HuH-7 (cell line): ENCODE measurements at places on chromosomes 1 and 21.

GRCh38 chr1:34781071-34781843, at the start of gene GJB3:
Gene GJB3, plus strand, starts transcription at chr1:34781214. Its CDS starts 3,549 bp downstream, at chr1:34784763.
- no peak for DNase-seq

DNA sequence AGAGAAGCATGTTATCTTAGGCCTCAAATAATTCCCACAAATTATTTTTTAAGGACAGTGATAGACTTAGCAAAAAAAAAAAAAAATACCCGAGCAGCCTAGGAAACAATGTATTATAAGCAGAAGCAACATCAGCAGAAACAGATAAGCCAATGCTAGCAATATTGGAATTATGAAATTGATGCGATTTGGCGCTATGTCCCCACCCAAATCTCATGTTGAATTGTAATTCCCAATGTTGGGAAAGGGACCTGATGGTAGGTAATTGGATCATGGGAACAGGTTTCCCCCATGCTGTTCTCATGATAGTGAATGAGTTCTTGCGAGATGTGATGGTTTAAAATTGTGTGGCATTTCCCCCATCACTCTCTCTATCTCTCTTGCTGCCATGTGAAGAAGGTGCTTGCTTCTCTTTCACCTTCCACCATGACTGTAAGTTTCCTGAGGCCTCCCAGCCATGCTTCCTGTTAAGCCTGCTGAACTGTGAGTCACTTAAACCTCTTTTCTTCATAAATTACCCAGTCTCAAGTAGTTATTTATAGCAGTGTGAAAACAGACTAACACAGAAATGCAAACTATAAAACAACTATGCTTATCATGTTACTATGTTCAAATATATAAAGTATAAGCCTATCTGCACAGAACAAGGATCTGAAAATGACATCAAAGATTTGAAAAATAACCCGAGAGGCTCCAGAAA, 75.6 kb upstream of the HIVEP3 start:
- DNase-seq, result no peak

- no peak for DNase-seq
These were observed 4.6 kb downstream of the TNFRSF1B start for GRCh38 chr1:12171206-12172041.

GRCh38 chr1:103582464-103582863, 11.1 kb downstream of the AMY2B start:
- no peak for DNase-seq

DNA sequence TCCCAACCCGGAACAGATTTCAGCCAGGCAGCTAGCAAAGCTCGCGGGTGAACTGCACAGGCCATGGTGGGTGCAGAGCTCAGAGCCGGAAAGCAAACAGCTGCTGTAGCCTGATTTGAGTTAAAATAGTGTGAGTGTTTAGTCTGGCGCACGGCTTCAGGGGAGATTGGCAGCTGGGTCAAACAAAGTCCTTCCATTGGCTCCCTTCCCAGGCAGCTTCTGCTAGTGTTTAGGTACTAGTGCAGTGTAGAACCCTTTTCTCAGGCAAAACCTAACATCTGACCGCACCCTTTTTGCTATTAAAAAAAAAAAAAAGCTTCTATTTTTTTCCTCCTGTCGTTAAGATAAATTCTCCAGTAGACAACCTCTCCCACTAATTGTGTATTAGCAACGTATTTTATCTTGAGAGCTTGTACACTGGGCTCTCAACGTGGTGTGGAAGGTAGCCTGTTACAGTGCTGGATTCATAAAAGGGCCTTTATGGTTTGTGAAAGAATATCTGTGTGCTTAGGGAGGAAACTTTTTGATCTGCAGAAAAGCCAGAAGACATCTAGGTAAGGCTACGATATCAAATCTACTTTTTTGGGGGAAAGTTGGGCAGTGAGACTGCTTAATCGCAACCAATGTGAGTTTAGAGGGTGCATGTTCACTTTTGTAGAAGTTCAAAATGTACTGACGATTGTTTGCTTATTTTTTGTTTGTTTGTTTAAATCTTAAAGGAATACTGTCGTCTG, 689.6 kb downstream of the USP25 start:
- DNase-seq, result peak; percentile 39

DNA sequence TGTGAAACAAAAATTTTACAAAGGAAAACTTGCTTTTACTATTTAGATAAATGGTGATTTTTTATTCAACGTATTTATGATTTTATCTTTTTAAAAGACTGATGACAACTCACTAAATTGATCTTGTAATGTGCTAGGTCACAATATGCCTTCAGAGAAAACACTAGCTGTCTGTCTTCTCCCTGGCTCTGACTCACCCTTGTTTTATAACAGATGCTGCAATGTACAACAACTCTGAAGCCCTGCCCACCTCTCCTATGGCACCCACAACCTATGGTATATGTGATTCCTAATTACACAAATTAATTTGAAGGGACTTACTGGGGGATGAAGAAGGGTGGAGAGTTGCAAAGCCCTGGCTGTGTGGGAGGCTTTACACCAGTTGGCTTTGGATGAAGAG, 24.7 kb upstream of the HSD17B7 start:
- DNase-seq, result no peak

DNA sequence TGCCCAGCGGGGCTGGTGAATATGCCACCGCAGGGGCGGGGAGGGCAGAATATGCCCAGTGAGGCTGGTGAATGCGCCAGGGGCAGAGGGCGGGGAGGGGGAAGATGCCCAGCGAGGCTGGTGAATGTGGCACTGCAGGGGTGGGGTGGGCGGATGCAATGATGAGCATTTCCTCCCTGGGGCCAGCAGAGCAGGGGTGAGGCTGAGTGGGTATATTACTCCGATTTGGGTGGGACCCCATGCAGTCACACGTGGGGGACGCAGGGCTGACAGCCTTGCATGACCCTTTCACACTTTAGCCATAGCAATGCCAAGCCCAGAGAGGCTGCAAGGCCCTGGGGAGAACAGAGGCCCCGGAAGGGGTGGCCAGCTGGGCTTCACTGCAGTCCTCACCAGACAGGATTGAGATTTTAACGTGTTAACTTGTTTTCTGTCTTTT, 9.3 kb upstream of the SLX9 start:
- no peak for DNase-seq

DNA sequence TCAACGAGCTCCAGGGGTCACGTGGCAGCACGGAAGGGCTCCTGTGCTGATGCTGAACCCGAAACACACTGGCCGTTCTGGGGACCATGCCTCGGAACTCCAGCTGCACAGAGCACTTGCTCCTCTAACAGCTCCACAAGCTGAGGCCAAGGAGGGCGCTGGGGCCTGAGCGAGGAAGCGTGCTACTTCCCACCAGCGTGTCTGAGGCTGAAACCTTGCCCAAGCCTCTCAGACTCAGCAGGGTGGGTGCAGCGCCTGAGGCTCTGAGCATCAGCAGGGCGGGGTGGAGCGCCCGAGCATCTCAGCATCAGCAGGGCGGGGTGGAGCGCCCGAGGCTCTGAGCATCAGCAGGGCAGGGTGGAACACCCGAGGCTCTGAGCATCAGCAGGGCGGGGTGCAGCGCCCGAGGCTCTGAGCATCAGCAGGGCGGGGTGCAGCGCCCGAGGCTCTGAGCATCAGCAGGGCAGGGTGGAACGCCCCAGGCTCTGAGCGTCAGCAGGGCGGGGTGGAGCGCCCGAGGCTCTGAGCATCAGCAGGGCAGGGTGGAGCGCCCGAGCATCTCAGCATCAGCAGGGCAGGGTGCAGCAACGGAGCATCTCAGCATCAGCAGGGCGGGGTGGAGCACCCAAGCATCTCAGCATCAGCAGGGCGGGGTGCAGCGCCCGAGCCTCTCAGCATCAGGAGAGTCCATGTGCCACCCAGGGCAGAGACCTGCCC, 9.6 kb downstream of the WRAP73 start:
- no peak for DNase-seq
